ENCODE measurements at places on chromosomes 12 and 14.

GRCh38 chr14:38209572-38210557, 2.2 kb downstream of the SSTR1 start:
- no peak for DNase-seq

DNA sequence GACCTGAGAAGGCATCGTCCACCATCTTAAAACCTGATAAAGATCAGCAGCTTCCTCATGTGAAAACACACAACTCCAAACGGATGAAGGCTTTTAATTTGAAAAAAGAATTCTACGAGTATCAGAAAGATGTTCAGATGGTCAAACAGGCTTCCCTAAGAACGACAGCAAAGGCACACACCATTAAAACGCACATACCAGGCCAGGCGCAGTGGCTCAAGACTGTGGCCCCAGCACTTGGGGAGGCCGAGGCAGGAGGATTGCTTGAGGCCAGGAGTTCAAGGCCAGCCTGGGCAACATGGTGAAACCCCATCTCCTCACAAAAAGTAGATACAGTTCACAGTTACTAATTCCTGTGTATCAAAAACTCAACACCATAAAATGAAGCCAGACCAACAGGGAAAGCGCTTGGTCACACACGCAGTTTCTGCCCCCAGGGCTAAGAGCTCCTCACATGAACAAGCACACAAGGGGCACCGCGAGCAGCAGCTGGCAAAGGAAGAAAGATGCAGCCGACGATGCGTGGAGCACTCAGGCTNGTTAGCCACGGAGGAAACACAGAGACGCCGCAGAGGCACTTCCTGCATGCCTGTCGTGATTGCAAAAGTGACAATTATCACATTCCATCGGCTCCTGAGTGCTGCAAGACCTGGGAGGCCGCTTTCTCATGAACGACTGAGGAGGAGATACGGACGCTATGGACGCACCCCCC, 78.0 kb downstream of the NOC4L start:
- DNase-seq = peak; percentile 60

- DNase-seq = no peak
These were observed 23.0 kb downstream of the ISCA2 start for GRCh38 chr14:74516451-74517160.

GRCh38 chr12:112971248-112971647, 7.1 kb upstream of the OAS2 start:
- DNase-seq = no peak

DNA sequence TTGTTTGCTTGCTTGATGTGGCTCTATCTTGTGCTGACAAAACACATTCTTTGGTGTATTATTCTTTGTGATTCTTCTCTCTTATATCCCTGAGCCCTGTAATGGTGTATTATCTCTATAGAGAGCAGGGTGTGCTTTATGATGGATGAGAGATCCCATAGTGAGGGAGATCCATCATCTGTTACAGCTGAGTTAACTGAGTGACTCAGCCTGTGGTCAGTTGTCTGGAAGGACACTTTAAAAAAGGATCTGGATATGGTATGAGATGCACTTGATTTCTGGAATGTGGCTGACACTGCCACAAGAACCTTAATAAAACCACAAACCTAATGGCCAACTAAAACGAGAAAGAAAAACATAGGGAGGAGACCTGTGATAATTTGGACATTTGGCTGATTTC, 461.4 kb upstream of the SYT1 start:
- DNase-seq = no peak

DNA sequence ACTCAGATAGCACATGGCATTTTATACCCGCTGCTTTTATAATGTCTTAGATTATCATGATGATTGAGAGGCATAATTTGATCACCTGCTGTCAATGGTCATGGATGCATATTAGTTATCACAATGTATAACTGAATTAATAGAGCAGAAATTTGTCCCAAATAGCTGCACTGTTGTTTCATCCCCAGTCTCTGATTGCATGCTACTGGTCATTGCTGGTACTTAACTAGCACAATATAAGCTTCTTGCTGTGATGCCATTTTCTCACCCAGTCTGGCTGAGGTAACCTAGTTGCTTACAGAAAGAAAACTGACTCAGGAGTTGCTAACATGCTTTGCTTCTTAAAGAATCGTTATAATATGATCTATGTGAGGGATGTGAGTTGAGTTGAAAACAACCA, 76.8 kb upstream of the PLEKHA5 start:
- no peak for DNase-seq

GRCh38 chr14:35107866-35108265, 13.9 kb downstream of the PPP2R3C start:
- no peak for DNase-seq

- no peak for DNase-seq
These were observed 35.0 kb downstream of the KITLG start for GRCh38 chr12:88544991-88545980.

DNA sequence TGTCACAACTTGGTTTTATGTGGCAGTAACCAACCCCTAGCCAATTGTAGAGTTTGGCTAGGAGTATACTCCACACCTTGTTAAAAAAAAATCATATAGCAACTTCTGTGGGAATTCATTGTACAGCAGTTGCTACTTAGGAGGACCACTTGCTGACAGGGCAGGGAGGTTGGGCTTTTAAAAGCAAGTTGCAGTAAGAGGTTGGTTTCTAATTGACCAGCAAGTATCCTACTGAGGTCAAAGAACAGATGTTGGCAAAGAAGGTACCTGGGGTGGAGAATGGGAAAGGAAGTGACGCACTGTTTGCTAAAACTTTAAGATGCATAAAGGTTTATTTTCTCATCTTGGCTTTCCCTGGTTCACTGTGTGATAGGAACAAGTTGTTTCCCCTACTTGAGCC, 104.6 kb downstream of the TBX3 start:
- DNase-seq = no peak

GRCh38 chr12:95796982-95797289, 6.4 kb upstream of the NTN4 start:
- no peak for DNase-seq

DNA sequence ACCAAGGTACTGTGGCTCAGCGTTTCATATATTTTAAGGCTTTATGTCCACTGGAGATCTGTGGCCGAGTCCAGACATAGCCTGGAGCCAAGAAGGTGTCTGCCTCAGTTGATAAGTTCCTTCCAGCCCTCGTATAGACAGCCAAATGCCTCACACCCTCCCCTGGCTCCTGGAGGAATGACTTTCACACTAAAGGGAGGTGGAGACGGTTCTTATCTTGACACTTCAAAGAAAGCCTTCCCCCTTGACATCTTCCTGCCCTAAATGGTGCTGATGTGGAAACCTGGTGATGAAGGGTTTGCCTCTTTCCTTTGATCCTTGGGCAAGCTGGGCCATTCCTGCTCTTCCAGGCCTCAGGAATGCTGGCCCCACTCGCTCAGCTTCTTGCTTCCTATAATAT, 474.8 kb upstream of the TBX3 start:
- no peak for DNase-seq

DNA sequence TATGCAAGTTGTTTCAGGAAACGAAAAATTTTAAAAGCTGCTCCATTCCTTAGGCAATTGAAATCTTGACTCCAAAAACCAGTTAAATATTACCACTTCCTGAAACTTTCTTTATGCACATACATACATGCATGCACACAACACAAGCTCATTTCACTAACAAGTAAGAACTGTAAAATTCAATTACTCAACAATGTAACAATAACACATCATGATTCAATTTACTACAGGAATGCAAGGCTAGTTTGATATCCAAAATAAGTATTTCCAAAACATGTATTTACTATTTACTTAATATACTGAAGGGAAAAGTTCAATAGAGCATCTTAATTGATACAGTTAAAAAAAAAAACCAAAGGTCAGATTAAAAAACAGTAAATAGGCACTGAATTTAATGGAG, 19.6 kb downstream of the NAP1L1 start:
- DNase-seq = no peak

- no peak for DNase-seq
These were observed 27.6 kb downstream of the RDH12 start for GRCh38 chr14:67729072-67729885.

DNA sequence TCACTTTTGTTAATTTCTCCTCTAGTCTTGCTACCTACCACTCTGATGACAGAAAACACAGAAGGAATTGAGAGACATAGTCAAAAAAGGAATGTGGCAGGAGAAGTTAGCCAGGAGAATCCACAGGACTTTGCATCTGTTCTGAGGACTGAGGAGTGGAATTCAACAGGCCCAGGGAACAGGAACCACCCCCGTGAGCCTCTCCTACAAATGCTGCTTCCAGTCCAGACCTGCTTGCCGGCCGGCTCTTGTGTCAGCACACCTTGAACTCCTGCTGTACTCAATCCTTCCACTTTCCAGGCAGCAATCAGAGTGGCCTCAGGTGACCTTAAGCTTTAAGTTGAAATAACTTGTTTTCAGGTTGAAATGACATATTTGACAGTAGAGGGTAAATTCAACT, 903.1 kb downstream of the BCL11B start:
- no peak for DNase-seq

- DNase-seq = no peak
These were observed 12.8 kb upstream of the MLEC start for GRCh38 chr12:120674097-120674636.

DNA sequence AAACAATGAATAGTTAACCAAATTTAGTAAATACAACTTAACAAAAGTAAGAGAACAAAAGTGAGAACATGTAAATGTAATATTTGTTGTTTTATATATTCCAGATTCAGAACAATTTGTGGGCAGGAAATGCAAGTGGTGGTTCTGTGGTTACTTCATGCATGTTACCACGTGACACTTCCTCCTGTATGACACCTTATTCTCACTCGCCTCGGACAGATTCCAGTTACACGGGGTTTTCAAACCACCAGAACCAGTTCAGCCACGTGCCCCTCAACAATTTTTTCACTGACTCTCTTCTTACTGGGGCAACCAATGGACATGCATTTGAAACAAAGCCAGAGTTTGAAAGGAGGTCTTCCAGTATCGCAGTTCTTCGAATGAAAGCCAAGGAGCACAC, 21.0 kb downstream of the ALX1 start:
- DNase-seq = no peak

DNA sequence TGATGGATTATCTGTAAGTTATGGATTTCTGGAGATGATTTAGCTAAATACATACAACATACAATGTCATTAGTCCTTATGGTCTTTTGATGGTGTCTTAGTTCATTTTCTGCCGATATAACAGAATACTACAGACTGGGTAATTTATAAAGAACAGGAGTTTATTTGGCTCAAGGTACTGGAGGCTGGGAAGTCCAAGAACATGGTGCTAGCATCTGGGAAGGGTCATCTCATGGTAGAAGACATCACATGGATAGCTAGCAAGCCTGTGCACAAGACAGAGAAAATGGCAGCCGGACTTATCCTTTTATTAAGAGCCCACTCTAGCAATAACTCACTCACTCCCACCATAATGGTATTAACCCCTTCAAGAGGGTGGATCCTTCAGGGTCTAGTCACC, 24.2 kb downstream of the KLHL28 start:
- no peak for DNase-seq

GRCh38 chr12:78145398-78145797, 314.7 kb downstream of the NAV3 start:
- no peak for DNase-seq

DNA sequence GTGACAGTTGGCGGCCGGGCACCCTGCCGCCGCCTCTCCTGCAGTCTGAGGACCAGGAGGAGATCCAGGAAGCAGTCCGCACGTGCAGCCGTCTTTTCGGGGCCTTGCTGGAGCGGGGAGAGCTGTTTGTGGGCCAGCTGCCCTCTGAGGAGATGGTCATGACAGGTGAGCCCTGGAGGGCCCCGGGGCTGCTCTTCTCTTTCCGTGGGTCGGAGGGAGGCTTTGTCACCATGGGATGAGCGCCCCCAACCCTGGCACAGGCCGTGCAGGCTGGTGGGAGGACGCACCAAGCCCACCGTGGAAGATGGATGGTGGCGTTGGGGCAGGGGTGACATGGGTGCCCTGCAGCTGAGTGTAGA, 532 bp downstream of the NOC4L start:
- DNase-seq = no peak

GRCh38 chr12:45130881-45131281, 80.0 kb upstream of the DBX2 start:
- peak; percentile 2 for DNase-seq

GRCh38 chr12:43143278-43143677, 408.7 kb downstream of the ADAMTS20 start:
- DNase-seq = no peak
